Urinary bladder (tissue), 4 donors: ENCODE measurements at places on chromosomes 1 and 21. TPM values are rescaled to one million over a fixed set of nuclear protein-coding genes. Genes with fewer than 3 reads are reported as not detected.

DNA sequence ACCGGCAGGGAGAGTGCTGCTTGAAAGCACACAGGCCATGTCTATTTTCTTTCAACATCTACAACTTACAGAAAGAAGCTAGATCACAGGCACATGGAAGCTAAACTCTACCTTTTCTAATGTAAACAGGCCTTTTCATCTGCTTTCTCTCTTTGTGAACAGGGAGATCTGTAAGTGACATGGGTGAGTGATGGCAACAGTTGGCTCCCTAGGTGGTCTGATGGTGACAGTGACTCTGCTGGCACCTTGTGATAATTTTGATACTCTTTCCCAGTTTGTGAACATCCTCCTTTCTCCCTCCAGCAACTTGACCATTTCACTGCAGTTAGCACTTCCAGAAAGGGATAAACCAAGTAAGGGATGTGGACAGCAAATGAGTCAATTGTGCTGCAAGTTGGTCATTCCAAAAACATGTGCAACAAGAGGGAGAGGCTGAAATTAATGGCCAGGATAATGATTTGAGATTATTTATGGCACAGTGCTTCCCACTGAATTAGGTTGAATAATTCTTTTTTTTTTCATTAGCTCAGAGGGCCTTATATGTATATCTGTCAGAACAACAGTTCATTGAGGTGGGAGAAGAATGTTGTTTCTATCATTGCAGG lies 89.5 kb downstream of the XCL2 start:
- no peak for DNase-seq

GRCh38 chr1:178021950-178022349 lies 52.1 kb upstream of the SEC16B start:
- no peak for DNase-seq

GRCh38 chr1:151939779-151940178 lies 30.5 kb upstream of the THEM4 start:
- no peak for DNase-seq

GRCh38 chr1:94709891-94710581 lies 110.1 kb upstream of the SLC44A3 start:
- no peak for DNase-seq

DUSP10 gene
- polyA plus RNA-seq = 5.5 TPM

GRCh38 chr1:2209400-2210083 lies 15.0 kb upstream of the FAAP20 start:
- no peak for DNase-seq

DNA sequence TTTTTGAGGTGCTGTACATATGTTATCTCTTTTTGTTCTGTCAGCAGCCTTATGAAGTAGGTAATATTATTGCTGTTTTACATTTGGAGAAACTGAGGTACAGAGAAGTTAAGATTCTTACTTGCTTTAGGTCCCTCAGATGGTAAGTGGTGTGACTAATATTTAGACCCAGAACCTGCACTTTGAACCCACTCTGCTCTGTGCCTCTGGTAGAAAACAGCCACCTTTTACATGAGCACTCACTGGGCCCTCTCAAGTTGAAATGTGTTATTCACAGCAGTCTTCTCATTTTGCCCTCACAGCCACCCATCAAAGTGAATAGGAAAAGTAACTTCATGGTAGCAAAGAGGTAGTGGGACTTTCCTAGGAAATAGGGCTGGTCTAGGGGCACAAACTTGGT lies 4.7 kb downstream of the NSUN4 start:
- DNase-seq = no peak

HSD11B1 gene
- polyA plus RNA-seq = 12.5 TPM

PTGER3 gene
- polyA plus RNA-seq = 16.0 TPM

PLA2G2F gene
- 2.6 TPM for polyA plus RNA-seq

- DNase-seq = peak; percentile 18
These were observed 42.4 kb upstream of the FMO2 start for GRCh38 chr1:171142416-171143385.

DNA sequence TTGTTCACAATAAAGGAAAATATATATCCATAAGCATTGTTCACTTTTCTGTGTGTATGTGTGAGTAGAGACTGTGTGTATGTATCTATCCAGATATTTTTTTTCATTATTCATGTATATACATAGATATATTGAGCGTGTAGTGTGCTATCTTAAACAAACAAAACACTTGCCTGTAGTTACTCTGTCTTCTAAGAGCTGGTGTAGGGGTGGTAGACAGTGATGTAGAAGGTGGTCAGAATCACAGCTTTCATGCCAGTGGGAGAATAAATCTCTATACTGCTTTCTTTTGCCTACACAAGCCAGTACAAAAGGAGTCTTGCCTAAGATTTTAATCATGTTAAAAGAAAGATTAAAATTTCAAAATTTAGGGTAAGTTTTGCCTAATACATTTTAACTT lies 122.0 kb downstream of the UCHL5 start:
- DNase-seq = no peak

FCRL1 gene
- 0.10 TPM for polyA plus RNA-seq

IGSF21 gene
- polyA plus RNA-seq = 8.2 TPM
